SJCRH30 (cell line): ENCODE measurements at places on chromosomes 7 and 10. TPM values are rescaled to one million over a fixed set of nuclear protein-coding genes. Genes with fewer than 3 reads are reported as not detected.

Gene OR2F2
- total RNA-seq: not detected in 2 replicates

Gene PAPOLB
- not detected in 2 replicates for total RNA-seq

Gene FFAR4
- total RNA-seq: not detected in 2 replicates

Gene DRGX
- total RNA-seq: 15.0 and 17.8 TPM in 2 replicates

Gene ZPBP
- total RNA-seq: not detected in 2 replicates

Gene CYP26A1
- not detected in 2 replicates for total RNA-seq

Gene NCF1
- total RNA-seq: not detected in 2 replicates

Gene RTKN2
- total RNA-seq: 11.7 and 13.3 TPM in 2 replicates

Gene PLAC9
- total RNA-seq: 4.7 and 7.2 TPM in 2 replicates

Gene NYAP1
- 0.49 and 0.56 TPM in 2 replicates for total RNA-seq
